ENCODE measurements at places on chromosomes 4 and X.

- DNase-seq: no peak
These were observed 88.1 kb downstream of the TSPAN5 start for GRCh38 chr4:98570151-98570797.

DNA sequence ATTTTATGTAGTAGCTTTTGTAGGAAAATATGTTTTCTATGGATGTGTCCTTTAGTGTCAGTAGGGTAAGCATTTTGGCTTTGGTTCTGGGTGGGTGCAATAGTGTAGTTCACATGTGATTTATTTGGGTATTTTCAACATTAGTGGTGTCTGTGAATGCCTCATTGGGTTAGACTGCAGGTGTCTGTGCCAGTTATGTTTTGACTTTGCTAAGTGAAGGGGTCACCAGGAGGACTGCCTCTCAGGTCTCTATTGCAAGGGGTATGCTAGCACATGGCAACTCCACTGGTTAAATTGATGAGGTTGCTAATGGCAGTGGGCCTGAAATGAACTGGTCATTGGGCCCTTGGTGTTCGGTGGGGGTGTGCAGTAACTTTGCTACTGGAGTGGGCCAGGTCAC lies 467.1 kb downstream of the NAF1 start:
- no peak for DNase-seq

- DNase-seq: no peak
These were observed 62.8 kb downstream of the FAM9B start for GRCh38 chrX:8971116-8971515.

DNA sequence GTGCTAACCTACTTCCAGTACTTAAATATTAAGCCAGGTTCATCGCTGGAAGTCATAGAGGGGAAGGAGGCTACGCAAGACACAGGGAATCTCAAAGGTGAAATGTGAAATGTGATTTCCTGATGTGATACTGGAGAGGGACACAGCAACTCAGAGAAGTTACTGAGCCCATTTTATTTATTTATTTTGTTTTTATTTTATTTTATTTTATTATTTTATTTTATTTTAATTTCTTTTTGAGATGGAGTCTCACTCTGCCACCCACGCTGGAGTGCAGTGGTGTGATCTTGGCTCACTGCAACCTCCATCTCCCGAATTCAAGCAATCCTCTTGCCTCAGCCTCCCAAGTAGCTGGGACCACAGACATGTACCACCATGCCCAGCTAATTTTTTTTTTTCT lies 19.7 kb downstream of the CLRN2 start:
- DNase-seq: no peak

DNA sequence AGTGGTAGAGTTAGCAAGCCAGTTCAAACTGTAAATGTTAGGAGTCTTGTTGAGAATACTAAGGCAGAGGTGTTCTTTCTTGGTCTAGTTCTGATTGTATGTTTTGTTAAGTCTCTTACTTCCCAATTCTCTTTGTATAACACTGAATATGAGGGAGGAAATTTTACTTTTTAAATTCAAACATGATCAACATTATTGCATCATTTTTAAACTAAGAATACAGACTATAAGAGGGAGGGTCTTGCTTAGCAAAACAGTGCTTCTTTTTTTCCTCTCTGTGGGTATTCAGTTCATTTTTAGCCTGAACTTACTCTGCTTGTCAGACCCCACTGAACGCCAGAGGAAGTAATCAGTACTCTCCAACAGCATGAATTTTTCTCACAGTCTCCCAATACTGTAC lies 198.0 kb downstream of the GABRG1 start:
- DNase-seq: no peak

GRCh38 chrX:65928522-65928921 lies 111.4 kb downstream of the VSIG4 start:
- DNase-seq: no peak

DNA sequence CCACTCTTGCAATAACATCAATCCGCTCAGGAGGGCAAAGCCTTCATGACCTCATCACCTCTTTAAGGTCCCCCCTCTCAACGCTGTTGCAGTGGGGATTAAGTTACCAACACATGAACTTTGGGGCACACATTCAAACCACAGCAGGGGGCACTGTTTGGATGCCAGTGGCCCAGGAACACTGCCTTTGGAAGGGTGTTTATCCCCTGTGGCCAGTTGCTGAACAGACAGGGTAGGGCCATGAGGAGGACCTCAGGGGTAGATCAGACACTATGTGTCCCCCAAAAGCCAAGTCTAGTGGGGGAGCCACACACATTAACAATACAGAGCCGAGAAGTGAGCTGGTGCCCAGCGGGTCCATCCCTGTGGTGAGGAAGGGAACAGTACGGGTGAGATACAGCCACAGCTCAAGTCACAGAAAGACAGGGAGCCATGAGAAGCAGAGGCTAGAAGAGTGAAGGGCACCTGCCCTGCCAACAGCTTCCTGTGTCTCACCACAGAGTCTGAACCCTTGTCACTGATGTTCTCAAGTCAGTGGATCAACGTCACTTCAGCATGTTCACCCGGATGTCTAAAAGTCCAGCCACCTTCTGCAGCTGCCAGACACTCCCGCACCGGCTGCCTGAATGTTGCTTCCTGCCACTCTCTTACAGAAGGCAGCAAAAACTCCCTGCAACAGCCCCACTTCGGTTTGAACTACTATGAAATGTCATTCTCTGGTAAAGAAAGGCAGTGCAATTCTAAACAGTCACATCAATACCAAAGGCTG lies 19.9 kb upstream of the MXD4 start:
- no peak for DNase-seq

DNA sequence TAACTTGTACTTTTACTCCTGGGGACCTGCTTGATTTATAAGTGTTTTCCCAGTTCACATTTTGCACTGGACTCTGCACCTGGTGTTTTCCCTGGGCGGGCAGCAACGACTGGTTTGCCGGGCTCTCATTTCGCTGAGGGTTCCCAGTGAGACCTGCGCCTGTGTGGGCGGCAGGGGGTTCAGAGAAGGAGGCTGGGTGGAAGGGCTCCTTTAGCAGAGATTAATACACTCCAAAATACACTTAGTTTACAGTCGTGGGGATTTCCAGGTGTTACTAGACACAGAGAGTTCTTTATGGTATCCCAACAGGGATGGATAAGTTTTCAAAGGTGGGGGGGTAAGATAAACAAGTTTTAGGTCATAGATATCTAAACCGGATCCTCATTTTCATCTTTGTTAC lies 53.0 kb upstream of the SHISA3 start:
- DNase-seq: no peak

DNA sequence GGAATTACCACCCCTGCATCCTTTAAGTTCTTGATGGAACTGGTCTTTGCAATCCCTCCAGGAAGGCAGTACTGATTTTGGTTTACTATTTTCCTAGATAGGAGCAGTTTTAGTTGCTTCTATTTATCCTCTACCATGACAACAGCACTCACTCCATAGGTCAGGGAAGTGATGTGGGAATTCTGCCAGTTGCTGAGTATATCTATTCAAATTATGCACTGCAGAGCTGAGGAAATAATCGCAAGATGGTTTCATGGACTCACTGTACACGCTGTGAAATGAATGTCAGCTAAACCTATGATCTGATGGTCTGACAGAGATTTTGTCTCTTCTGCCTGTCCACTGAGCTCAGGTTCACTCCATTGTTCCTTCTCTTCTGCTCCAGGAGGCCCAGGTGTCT lies 135.8 kb downstream of the FAAH2 start:
- DNase-seq: no peak

DNA sequence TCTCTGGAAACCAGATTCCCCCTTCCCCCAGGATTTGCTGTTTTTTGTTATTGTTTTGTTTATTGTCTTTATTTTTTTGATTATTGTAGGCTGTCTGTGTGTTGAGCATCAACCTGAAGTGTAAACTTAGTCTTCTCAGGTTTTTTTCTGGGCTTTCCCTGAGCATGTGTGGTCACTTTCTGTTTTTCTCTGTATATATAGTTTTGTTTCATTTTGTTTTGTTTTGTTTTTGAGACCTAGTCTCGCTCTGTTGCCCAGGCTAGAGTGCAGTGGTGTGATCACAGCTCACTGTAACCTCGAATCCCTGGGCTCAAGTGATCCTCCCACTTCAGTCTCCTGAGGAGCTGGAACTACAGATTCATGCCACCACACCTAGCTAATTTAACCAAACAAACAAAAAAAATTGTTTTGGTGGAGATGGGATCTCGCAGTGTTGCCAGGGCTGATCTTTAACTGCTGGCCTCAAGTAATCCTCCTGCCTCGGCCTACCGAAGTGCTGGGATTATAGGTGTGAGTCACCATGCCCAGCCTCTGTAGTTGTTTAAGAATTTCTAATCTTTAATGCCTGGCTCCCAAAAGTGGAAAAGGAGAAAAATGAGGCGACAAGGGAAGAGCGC lies 9.1 kb downstream of the IL13RA1 start:
- no peak for DNase-seq

DNA sequence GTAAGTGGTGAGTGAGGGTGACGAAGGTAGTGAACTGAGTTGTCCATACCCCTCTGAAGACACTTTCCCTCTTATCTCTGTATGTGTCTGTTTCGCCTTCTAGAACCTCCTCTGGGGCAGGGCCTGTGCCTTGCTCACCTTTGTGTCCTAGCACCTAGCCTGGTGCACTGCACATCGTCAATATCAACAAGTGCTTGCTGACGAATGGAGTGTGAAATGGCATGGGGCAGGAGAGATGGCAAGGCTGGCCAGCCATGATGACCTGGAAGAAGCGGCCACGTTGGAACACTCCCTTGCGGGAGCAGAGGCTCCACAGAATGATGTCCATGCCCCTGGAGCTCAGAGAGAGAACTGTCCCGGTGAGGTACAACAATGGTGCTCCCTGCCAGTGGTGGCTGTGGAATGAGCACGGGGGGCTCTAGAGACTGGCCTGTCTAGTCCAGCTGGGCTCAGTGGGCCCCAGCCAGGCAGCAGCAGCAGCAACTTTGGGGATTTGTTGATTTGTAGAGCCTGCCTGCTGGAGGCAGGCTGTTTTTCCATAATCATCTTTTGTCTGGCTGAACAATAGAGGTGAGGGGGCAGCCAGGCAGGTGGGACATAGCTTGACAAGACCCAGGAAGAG lies 112.2 kb upstream of the PJA1 start:
- DNase-seq: no peak

GRCh38 chrX:18415386-18415785 lies 10.0 kb upstream of the CDKL5 start:
- no peak for DNase-seq

DNA sequence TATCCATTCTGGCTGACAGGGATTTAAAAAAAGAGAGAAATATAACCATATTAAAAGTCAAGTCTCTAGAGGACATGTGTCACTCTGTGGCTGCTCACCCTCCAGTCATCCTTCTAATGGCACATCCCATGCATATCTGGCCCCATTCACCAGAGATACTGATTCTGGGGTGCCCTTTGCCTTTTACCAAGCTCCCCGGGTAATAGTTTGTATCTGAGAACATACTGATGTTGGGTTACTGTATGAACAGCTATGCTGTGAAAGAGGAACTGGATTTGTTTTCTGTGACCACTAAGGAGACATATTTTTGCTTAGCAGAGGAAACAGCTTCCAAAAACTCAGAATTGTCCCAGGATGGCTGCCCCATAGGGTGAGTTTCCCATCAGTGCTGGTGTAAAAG lies 56.0 kb downstream of the SAT1 start:
- no peak for DNase-seq

GRCh38 chr4:53012738-53013137 lies 150.6 kb downstream of the RASL11B start:
- DNase-seq: no peak

- DNase-seq: no peak
These were observed 16.5 kb upstream of the SLC25A43 start for GRCh38 chrX:119382606-119383005.

- no peak for DNase-seq
These were observed 13.1 kb downstream of the DCHS2 start for GRCh38 chr4:154478547-154478946.

DNA sequence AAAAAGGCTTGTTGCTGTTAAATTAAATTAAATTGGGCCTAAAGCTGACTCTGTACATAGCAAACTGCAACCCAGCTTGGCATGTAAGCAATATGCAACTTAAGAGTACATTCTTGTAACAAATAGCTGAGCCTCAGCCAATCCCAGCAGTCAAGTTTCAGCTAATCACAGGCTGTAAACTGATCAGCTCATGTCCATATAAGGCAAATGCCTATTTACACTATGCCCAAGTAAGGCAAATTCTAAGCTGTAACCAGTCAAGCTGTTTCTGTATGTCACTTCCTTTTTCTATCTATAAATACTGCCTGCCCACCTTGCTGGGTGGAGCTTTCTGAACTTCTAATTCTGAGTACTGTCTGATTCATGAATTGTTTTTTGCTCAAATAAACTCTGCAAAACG lies 429.1 kb upstream of the FTHL17 start:
- DNase-seq: no peak

DNA sequence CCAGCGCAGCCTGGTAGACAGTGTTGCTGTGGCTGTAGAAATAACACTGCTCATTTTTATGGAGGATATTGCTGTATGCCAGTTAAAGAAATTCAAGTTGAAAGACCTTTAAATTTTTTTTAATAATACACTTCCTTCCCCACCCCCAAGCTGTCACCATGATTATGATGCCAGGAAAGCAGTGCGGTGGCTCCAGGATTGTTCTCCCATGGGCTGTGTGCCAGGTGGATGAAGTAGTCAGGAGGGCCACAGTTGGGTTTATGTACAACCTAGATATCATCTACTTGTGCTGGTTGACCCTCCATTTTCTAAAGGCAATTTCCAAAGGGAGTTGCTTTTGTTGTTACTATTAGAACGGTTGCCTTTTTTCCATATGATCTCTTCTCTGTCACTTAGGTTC lies 136.6 kb downstream of the AFF1 start:
- no peak for DNase-seq

- DNase-seq: no peak
These were observed 4.1 kb downstream of the SLC39A8 start for GRCh38 chr4:102341201-102341600.

DNA sequence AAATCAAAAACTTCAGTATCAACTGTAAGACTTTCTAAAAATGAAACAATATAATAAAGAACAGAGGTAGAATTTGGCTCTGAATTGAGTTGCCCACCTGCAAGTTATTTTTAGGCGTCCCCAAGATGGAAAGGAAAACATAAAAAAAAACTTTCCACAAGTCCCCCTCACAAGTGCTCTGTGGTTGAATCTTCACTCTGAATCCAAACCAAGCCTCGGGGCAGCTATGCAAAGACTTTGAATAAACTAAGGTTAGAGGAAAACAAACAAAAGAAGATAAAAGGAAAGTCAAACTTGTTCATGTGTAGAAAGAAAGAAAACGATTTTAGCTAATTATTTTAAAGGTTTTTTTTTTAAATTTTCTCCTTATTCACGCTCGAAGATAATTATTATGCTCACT lies 372.4 kb upstream of the SLIT2 start:
- DNase-seq: no peak

Measured in mesenteric fat pad (tissue), 1 donor.